Uterine smooth muscle cell (primary cell): ENCODE measurements at places on chromosomes 3 and 15. TPM values are rescaled to one million over a fixed set of nuclear protein-coding genes. Genes with fewer than 3 reads are reported as not detected.

NR2F2 gene
- 30.2 and 41.1 TPM in 2 replicates for total RNA-seq

CORO2B gene
- 26.7 and 50.8 TPM in 2 replicates for total RNA-seq

CSPG4 gene
- 101 and 122 TPM in 2 replicates for total RNA-seq

GHRL gene
- total RNA-seq = 0.25 TPM in 1 of 2 replicates, not detected in the other

ZNF662 gene
- 1.9 and 2.4 TPM in 2 replicates for total RNA-seq

ALDH1A3 gene
- total RNA-seq = 54.7 and 94.0 TPM in 2 replicates

IL17RB gene
- total RNA-seq = 0.11 and 0.12 TPM in 2 replicates

SNURF gene
- 3.8 and 7.9 TPM in 2 replicates for total RNA-seq

CTXND1 gene
- under 0.01 TPM in 2 replicates for total RNA-seq

CELSR3 gene
- total RNA-seq = 0.89 and 1.00 TPM in 2 replicates

MYH15 gene
- total RNA-seq = 0.62 and 3.7 TPM in 2 replicates

GYG1 gene
- 41.4 and 42.3 TPM in 2 replicates for total RNA-seq

CRELD1 gene
- 20.6 and 69.7 TPM in 2 replicates for total RNA-seq

ARPP21 gene
- 0.37 TPM in 1 of 2 replicates, not detected in the other for total RNA-seq

KCTD6 gene
- 9.2 and 9.4 TPM in 2 replicates for total RNA-seq

PLA2G4E gene
- not detected in 2 replicates for total RNA-seq

GLCE gene
- total RNA-seq = 17.2 and 27.6 TPM in 2 replicates

VGLL4 gene
- 27.0 and 55.6 TPM in 2 replicates for total RNA-seq

C3orf49 gene
- total RNA-seq = not detected in 2 replicates

PLCB2 gene
- 0.12 and 0.66 TPM in 2 replicates for total RNA-seq

SLCO3A1 gene
- total RNA-seq = 4.2 TPM in 2 replicates

ECE2 gene
- total RNA-seq = under 0.01 TPM in 1 of 2 replicates, not detected in the other

EAF2 gene
- total RNA-seq = 2.2 and 3.4 TPM in 2 replicates

RBMS3 gene
- 22.5 and 34.9 TPM in 2 replicates for total RNA-seq

ACKR2 gene
- total RNA-seq = 0.22 and 0.37 TPM in 2 replicates

FBXW12 gene
- not detected in 2 replicates for total RNA-seq

CSTA gene
- total RNA-seq = 0.11 and 1.1 TPM in 2 replicates

HHATL gene
- total RNA-seq = not detected in 2 replicates

TGM4 gene
- not detected in 2 replicates for total RNA-seq

EID1 gene
- 425 and 445 TPM in 2 replicates for total RNA-seq

TMEM207 gene
- total RNA-seq = not detected in 2 replicates

FAM240A gene
- not detected in 2 replicates for total RNA-seq

GOLGA8J gene
- total RNA-seq = under 0.01 and 0.11 TPM in 2 replicates

CLDN16 gene
- 0.12 TPM in 1 of 2 replicates, not detected in the other for total RNA-seq

IL17RE gene
- 0.62 and 2.0 TPM in 2 replicates for total RNA-seq

ROPN1 gene
- not detected in 2 replicates for total RNA-seq

CHRM5 gene
- total RNA-seq = 0.75 TPM in 1 of 2 replicates, not detected in the other

GOLGA8H gene
- 0.12 and 0.33 TPM in 2 replicates for total RNA-seq

IL5RA gene
- not detected in 2 replicates for total RNA-seq

ANP32A gene
- total RNA-seq = 45.7 and 66.7 TPM in 2 replicates

UROC1 gene
- total RNA-seq = not detected in 2 replicates

DUOX1 gene
- total RNA-seq = not detected in 2 replicates

CA12 gene
- total RNA-seq = 128 and 224 TPM in 2 replicates

SPSB4 gene
- total RNA-seq = not detected in 2 replicates

IFT122 gene
- 26.0 and 34.0 TPM in 2 replicates for total RNA-seq

TRAT1 gene
- total RNA-seq = 0.11 TPM in 1 of 2 replicates, not detected in the other

LRTM1 gene
- not detected in 2 replicates for total RNA-seq

SKIC8 gene
- 78.7 and 96.1 TPM in 2 replicates for total RNA-seq

TRANK1 gene
- total RNA-seq = 7.7 and 20.2 TPM in 2 replicates

ZMYND10 gene
- total RNA-seq = 1.2 and 2.3 TPM in 2 replicates

TBCCD1 gene
- 14.3 and 17.0 TPM in 2 replicates for total RNA-seq

VWA5B2 gene
- not detected in 2 replicates for total RNA-seq

OR5K2 gene
- total RNA-seq = not detected in 2 replicates

ZBTB38 gene
- total RNA-seq = 170 and 188 TPM in 2 replicates
